ENCODE measurements at places on chromosomes 11 and 22. TPM values are rescaled to one million over a fixed set of nuclear protein-coding genes. Genes with fewer than 3 reads are reported as not detected.

RIMBP3C gene
- not detected for total RNA-seq

DNA sequence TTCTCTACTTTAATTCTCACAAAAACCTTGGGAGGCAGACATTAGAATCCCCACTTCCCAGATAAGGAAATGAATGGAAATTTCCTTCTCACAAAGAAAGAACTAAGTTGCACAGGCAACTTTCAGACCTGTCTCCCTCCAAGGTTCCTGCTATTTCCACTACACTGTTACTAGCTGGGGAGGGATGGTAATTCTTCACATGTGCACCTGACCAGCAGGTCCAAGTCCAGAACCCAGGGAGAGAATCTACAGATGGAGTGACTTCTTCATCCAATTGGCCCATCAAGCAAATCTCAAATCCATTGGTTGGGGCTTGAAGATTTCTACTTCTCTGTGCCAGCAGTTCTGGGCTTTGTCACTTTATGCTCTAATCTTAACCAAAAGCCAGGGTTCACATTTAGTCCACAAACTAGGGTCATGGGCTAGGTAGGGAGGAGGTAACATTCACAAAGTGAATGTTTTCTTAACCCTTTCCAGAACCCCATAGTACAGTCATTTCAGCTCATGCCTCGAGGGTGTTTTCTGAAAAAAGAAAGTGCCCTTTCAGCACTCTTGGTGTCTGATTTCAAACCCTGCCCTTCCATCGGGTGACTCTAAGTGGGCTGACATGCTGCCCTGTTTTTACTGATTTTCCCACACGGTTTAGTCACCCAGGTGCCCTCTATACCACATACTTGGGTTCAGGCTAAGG, 2.7 kb downstream of the POU2AF1 start:
- no peak for DNase-seq

DNA sequence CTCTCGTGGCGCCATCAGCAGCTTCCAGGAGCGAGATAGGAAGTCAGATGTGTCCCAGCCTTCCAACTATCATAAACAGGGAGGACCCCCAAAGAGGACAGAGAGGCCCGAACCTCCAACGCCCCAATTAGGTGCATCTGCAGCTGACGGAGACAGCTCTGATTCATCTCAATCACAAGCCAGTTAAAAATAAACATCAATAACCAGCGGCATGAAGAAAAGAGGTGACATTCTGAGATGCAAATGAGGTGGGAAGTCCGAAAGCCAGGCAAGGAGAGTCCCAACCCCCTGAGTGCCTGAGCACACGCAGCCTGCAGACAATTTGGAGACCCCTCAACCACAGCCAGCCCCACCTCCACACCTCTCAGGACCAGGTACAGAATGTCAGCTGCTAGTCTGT, 28.1 kb upstream of the IGSF9B start:
- no peak for DNase-seq

DNA sequence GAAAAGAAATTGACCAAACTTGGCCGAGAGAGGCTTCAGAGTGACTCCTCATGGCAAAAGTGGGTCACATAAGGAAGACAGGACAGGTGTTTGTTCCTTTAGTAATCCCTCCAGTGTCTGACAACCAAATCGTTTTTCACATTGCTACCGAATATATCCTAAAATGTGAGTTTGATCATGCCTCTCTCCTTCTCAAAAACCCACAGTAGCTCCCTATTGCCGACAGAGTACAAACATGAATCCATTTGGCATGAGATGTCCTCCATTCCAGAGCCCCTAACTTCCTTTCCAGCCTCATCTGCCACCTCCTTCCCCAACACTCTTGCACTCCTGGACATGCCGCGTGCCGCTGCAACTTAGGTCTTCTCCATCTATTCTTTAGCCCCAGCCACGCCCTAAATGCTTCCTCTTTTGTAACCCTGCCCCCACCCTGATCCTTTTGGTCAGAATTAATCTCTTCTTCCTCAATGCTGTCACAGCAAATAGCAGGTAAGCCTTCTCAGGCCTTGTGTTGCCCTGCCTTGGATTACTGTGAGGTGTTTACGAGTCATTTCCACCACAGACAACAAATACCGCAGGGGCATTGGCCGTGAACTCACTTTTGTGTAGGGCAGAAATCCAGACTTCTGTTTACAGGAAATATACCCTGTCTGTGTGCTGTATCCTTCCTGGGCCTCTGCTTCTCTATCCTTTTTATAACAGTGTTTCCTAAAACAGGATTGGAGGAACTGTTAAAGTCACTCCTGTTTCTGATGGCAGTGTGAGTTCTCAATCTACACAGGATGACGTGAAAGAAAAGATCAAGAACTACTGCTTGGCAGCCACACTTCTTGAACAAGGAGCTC, 66.0 kb upstream of the FTH1 start:
- DNase-seq: no peak

HMBS gene
- 10.5 TPM for total RNA-seq

DNA sequence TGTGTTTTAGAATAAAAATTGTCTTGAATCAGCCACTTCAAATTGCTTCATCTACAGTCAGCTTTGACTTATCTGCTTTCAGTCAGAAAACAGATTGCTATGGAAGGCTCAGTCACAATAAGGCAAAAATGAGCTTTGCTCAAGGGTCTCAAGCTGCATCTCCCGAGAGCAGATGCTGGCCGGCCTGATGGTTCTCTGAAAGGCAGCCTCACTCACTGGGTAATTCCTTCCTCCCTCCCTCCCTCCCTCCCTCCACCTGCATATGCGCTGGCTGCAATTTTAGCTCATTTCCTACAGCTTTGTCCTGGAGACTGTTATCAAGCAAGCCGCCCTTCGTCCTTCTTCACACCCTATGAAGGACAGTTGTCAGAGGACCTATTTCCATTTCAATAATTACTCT, 1.6 kb upstream of the IZUMO1R start:
- no peak for DNase-seq

- DNase-seq: no peak
Measured at GRCh38 chr11:129946965-129947364, 51.6 kb upstream of the NFRKB start.

NXPE4 gene
- total RNA-seq: not detected

DNA sequence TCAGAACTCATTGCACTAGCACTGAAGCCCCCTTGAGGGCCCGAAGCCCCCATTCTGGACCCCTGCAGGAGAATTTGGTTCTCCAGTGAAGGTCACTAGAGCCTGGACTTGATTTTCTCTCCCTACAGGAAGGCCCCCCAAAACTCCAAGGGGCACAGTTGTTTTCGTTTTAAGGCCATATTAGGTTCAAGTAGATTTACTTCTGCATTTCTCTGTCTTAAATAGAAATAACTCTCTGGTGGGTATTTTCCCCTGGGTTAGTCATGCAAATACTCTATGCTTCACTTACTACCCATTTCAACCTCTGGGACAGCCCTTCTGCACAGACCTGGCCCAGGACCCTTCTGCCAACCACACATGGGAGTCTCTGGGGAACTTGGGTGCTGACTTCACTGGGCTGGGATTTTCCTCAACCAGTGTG, 41.6 kb downstream of the WEE1 start:
- DNase-seq: no peak

DNA sequence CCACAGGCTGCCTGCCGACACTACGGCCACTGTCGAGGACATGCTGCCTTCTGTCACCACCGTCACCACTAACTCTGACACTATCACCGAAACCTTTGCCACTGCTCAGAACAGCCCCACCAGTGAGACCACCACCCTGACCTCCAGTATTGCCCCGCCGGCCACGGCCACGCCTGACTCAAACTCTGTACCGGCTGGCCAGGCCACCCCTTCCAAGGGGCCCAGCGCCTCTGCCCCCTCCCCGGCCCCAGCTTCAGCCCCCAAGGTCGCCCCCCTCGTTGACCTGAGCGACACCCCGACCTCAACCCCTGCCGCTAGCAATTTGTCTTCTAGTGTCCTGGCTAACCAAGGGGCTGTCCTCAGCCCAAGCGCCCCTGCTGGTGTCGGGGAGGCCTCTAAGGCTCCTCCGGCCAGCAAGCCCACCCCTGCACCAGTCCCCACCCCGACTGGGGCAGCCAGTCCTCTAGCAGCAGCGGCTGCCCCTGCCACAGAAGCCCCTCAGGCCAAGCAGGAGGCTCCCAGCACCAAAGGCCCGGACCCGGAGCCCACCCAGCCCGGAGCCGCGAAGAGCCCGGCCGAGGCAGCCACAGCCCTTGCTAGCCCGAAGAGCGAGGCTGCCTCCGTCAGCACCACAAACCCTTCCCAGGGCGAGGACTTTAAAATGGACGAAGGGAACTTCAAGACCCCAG, 41.3 kb upstream of the TTC12 start:
- DNase-seq: no peak

FGF4 gene
- total RNA-seq: not detected

GAL3ST1 gene
- total RNA-seq: 0.39 TPM

DNA sequence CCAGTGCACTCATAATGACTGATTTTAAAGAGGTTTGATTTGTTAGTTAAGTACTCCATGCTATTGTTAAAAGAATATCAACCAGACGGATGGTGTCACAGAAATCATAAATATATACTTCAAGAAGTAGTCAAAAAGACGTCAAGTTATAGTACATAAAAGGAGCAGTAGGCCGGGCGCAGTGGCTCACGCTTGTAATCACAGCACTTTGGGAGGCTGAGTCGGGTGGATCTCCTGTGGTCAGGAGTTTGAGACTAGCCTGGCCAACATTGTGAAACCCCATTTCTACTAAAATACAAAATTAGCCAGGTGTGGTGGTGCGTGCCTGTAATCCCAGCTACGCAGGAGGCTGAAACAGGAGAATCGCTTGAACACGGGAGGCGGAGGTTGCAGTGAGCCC, 721.7 kb downstream of the JRKL start:
- no peak for DNase-seq

KCTD14 gene
- 1.6 TPM for total RNA-seq

RPS6KB2 gene
- total RNA-seq: 39.8 TPM

APOA4 gene
- total RNA-seq: not detected

LRRC56 gene
- total RNA-seq: 0.69 TPM

DNA sequence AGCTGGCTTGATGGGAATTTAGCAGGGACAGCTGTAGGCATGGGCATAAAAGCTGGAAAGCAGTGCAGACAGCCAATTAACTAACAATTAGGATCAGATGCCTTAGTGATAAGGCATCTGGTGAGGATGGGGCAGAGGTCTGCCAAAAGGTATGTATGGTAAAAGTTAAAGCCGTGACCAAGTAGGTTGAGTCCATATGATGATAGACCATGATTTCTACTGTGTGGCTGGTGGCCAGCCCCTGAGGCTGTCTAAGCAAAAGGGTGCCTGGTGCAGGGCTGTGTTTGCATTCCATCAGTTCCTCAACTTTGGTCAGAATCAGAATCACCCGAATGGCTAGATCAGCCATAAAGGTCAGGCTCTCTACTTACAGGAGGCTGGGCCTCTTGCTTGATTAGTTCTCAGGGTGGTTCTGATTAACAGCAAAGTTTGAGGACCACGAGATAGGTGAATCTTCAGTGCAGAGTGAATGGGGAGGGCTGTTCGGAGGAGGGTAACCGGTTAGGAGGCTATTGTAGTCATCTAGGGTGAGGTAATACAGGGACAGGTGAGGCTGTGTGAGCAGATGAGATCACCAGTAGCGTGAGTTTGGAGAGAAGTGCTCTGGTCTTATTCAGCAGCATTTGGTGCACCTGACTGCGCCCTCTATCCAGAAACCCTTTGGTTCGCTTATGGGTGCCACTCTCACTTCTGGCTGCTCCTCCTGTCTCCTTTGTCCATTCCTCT, 27.2 kb downstream of the PPFIBP2 start:
- no peak for DNase-seq

DNA sequence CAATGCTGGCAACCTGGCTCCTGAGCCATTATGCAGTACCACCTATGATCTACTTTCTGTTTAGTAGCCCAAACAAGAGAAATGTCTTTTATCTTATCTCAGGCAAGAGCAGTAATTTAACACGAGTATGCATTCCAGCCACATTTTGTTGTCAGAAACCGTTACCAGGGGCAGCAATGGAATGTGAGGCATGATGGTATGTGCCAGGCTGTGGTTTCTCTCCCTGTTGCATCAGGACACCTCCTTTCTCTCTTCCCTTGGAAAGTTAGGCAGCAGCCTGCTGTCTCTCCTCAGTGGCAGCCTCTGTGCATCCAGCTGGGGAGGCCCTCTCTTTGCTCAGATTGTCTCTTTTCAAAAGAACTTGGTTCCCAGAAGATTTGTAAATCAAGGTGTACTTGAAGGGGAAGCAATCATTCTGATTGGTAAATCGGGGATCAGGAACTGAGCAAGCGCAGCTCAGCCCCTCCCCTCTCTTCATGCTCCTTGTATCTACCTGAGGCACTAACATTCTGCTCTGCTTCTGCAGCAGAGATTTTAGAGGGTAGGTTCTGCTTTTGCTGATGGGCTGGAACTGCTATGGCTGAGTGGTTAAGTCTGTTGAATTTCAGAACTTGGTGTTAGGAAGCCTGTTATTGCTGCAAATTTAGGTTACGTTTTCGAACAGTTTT, 229.2 kb downstream of the ADAMTS15 start:
- no peak for DNase-seq

PLEKHA7 gene
- total RNA-seq: 19.9 TPM

DNA sequence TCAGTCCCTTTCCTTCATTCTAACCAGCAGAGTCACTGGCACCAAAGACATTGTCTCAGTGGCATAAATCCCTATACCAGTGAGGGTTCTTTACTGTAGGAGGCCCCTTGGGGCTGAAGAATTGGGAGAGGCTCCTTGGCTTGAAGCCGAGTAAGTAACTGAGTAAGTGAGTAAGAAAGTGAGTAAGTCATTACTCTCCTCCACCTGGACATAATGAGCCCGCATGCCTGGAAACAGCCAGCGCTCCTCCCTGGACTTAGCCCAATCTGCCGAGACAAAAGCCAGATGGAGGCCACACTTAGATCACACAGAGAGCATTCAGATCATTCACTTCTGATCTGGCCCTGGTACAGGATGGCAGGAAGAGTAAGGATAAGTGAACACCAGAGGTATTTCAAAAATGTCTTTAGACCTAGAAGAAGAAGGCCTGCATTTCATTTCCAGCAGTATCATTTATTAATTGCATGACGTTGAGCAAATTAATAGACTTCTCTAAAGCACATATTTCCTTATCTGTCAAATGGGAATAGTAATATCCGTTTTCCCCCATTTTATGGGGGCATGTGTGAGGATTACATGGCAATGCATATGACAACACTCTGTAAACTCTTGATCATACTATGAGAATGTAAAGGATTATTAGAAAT, 8.2 kb upstream of the MICAL3 start:
- DNase-seq: no peak

GRCh38 chr22:40243891-40244290, 66.2 kb downstream of the TNRC6B start:
- no peak for DNase-seq

PAFAH1B2 gene
- total RNA-seq: 85.9 TPM

PHF21B gene
- 0.39 TPM for total RNA-seq

SYT8 gene
- total RNA-seq: 6.7 TPM

MICAL3 gene
- 28.2 TPM for total RNA-seq

Measured in skin of body (tissue), 3 donors.